DMS 273 treated with DMSO at 0.1 percent for 48 hours (cell line): ENCODE measurements at places on chromosomes 7 and 10.

DNA sequence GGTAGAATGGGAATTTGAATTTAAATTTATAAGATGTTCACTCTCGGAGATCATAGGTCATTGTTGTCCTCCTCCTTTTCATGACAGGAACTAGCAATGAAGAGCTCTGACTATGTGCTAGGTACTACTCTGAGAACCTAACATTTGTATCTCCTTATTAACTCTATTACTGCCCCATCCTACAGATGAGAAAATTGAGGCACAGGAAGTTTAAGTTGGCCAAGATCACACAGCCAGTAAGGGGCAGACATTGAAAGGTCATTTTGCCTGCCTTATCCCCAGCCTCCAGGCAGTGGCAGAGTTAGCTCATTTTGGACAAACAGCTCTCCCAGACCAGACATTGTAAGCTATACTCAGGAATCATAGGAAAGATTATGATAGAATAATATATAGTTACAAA is 6.0 kb downstream of the SRGN start:
- DNase-seq = no peak

DNA sequence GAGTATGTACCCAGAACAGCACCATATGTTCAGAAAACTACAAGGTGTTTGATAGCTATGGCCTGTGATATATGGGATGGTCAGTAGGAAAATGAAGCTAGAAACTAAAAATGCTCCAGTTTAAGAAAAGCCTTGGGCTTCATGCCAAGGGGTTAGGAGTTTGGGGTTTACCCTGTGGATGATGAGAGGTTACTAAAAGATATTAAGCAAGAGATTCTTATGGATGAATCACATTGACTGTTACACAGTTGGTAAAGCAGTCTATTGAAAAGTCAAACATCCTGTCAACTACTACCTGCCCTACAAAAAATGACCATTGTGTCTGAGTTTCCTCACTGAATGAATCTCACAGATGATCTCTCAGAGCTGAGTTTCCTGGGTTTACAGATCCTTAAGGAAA is 166.2 kb upstream of the INHBA start:
- DNase-seq = no peak

DNA sequence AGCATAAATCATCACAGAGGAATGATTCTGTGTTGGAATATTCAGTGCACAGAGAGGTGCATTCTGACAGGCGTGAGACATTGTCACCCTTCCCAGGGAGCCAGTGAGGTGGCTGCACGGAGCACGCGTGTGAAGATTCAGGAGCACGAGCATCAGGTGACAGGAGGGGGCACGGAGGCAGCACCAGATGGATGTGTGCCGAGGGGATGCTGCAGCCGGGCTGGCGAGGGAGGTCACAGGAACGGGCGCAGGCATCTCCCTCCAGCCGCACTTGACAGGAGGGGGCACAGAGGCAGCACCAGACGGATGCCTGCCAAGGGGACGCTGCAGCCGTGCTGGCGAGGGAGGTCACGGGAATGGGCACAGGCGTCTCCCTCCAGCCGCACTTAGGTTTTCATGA is 66.5 kb downstream of the DIP2C start:
- DNase-seq = no peak

DNA sequence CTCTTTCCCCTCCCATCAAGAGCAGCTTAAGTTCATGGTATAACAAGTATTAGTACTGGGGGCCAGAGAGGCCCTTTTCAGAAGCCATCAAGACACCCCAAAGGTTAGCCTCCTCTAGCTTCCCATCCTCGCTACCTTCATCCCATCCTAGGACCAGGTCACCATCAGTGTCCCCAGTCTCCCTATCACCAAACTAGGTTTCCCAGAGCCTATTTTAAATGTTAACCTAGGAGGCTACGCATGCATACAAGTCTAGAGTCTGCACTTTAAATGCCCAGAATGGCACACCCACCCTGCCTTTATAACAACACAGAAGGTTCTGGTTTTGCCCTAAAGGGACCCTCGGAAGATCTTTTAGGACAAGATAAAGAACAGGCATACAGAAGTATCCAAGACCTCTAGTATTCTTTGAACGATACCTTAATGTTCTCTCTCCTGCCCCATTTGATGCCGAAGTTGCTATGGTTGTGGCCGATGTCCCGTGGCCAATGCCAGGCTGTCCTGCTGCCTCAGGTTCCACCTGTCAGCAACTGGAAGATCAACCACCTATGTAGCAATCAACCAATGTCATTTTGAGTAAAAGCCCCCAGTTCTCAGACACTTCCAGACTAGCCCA is 2.2 kb downstream of the GPRIN2 start:
- DNase-seq = no peak

DNA sequence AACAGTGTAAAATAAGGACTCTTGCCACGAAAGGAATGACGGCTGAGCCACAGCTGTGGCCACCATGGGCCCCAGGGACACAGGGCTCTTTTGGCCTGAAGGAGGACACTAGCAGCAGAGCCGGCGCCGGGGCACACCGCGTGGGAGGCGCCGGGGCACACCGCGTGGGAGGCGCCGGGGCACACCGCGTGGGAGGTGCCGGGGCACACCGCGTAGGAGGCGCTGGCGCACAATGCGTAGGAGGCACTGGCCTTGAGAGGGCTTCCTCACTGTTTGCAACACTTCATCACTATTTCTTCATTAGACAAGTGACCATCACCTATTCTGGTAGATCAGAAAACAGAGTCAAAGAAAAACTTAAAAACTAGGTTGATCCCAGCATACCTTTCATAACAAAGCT is 23.4 kb downstream of the ESYT2 start:
- no peak for DNase-seq

DNA sequence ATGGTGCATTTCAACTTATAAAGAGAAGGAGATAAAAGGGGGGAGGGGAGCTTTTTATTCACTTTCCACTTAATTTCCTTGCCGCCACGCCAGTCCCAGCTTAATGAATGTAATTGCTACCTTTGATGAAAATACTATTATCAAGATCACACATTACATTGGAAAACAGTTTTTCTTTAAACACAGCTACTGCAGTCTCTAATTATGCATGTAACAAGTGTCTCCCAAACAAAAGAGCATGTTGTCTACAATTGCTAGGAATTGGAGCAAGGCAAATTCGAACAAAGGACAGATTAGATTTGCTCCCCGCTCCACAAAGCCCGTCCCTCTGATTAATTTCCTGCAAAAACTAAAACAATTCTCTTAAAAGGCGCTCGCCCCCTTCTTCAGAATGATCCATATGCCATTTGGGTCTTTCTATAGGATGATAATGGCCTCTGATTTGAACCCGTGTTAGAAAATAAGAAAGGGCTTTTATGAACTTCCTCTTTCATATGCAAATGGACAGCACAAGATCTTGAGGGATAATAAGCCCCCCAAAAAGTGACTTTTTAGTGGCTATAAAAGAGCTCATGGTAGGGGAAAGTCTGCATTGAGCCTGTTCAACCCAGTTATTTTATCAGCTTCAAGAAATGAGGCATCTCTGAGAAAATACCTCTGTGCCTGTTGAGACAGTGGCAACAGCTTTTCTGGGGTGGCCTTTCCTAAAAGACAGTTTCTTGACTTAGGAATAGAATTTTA is 60.6 kb downstream of the ACADSB start:
- DNase-seq = no peak

DNA sequence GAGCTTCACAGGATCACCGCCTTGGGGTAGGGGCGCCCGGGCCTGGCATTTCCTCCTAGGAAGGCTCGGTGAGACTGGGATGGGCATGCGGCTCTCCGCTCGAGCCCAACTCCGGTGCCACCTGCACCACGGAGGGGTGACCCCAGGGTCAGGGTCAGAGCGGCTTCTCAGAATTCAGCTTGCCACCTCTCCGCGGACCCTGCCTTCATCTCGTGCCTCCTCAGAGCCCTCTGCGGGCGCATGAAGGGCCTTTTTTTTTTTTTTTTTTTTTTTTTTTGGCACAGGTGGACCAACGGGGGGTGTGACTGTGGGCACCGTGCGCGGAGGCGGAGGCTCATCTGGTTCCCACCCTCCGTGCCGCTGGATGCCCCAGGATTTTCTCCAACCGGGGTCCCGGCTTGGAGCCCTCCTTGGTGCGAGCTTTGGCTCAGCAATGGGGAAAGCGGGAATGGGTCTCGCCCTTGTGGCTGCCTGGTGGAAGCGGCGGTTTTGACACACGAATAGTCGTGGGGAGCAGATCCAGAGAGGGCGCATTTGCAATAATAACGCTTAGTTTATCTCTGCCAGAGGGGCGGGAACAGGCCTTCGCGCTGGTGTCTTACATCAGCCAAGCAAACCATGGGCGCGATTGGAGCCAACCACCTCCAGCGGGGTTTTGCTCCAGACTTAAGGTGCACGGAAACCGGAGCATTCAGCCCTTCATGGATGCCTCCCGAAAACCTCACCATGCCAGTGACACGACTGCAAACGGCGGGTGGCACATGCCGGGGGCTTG is 5.0 kb upstream of the TNRC18 start:
- peak; percentile 82 for DNase-seq

- no peak for DNase-seq
These were observed 260.9 kb downstream of the ADARB2 start for GRCh38 chr10:1476455-1476803.

GRCh38 chr7:23098460-23098859 is 7.1 kb upstream of the KLHL7 start:
- DNase-seq = no peak

- DNase-seq = no peak
These were observed 192.8 kb upstream of the AHR start for GRCh38 chr7:17105701-17106100.

DNA sequence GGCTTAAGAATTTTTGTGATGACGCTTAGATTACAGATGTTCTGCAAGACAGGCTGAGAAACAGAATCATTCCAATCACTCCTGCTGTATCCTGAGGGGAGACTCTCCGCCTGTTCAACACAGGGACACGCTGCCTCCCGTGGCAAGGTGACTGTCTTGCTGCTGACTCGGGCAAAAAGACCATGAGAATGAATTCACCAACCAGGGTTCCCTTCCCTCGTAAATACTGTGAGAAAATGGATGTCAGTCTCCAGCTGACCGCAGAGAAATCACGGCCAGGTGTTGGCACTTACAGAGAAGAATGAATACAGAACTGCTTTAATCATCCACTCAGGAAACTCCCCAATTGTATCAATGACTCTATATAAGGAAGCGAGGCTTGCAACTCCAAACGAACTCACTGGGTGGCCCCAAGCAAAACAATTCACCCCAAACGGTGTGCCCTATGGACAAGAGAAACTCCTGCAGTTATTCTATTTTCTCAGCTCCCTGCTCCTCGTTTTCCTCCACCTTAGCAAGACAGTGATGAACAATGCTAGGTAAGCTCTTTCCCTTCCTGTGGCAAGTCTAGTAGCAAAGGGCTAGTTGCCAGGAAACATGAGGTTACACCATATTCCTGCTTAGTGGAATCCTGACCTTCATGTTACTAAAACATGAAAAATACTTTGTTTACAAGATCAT is 22.8 kb downstream of the GNA12 start:
- DNase-seq = no peak

DNA sequence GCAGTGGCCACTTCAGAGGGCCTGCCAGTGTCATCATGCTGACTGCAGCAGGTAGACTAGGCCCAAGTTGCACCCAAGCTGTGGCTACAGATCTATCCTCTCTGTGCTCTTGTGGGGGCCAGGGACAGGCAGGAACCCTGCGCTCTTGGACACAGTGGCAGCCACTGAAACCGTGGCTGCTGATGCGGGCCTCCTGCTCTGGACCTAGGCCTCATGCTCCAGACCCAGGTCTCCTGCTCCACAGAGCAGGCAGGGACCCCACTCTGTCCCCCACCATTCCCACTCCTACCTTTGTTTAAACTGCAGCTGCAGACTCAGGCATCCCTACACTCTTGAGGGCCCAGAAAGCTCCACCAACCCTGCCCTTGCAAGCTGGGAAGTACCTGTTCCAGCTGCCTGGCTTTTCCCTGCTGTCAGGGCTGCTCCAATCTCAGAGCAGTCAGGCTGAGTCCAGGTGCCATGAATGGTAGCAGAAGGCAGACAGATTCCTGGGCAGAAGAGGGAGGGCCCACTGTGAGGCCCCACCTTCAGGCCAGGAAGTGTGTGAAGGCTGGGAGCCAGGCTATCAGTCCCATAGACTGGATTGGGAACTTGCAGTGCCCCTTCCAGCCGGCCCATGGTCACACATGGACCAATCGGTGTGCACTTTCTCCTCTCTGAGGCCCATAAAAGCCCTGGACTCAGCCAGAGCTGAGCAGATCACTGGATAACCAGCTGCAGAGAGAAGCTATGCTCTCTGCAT is 634.0 kb upstream of the SEMA3D start:
- no peak for DNase-seq

DNA sequence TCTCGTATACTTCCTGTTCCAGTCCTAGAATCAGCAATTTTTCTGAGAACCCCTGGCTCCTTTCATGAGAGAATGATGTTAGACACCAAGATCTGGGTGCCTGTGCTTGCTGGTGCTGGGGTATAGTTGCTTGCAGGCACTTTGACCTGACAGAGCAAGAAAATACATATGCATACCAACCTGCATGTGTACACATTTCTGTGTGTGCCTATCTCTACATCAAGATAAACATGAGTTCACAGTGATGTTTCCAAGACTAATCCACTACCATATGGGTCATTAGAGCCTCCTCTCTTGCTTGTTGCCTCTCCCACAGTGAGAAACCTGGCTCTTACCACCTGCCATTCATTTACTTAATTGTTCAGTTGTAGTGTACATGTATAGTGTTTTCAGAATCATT is 229.1 kb upstream of the IGFBP3 start:
- no peak for DNase-seq

GRCh38 chr7:70489813-70490212 is 642.1 kb upstream of the GALNT17 start:
- no peak for DNase-seq

DNA sequence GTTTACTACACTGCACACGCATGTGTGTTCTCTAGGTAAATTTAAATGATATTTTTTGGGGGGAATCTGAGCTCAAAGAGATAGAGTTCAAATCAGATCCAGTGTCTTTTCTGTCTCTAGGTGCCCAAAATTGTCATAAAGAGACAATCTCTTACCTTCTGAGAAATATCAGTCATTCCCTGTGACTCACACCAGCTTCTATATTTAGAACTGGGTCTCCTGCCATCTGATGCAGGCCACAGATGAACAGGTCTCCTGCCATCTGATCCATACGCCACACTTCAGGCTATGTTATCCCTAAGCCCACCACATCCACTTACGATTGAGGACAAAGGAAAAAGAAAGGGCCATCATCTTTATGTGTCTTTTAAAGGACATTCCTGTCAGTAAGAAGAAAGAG is 136.3 kb upstream of the LAMB4 start:
- no peak for DNase-seq

- no peak for DNase-seq
These were observed 726 bp upstream of the HOXA9 start for GRCh38 chr7:27165996-27166530.

DNA sequence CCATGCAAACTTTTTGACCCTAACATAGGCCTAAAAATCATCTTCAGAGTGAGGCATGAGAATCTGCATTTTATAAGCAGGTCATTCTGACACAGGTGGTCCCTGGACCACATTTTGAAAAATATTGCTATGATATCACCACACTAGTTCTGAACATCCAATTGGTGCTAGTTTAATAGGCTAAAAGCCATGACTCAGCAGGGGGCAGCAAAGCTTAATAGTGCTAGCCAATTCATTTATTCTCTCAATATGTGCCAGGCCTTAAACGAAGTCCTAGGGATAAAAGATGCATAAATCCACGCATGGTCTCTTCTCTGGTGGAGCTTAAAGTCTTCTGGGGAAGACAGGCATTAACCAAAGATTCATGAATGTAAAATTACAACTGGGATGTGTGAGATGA is 10.2 kb upstream of the SLC25A28 start:
- DNase-seq = no peak
